ENCODE measurements at places on chromosomes 3 and 15.

DNA sequence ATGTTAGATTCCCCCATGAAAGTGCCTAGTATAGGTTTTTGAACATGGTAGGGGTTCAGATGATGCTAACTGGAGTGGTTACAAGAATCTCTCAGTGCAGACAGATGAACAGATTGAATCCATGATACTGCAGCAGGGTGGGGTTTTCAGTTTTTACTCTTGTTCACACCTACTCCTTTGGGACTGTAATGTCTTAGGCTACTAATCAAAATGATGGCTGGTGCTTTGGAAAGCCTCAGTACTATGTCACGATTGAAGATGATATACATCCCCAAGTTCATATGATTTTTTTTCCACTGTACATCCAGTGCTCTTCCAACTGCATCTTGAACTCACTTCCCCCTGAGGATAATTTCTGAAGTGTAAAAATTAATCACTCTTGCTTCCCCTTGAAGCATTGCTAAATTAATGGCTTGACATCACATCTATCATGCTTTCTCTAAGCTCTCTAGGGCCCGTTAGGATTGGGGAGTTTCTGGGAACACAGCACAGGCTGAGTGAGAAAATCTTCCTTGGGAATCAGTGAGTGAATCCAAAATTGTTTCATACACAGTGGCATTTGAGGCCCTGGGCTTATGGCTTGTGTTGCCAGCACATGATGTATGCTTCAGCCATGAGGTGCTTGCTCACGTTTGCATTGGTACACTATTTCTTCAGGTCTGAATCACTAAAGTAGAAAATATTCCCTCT lies 115.0 kb upstream of the TPRG1 start:
- DNase-seq = no peak

- DNase-seq = no peak
Observed at GRCh38 chr3:167554898-167555297, 81.1 kb upstream of the SERPINI2 start.

- DNase-seq = no peak
Observed at GRCh38 chr15:44694416-44694815, 16.7 kb downstream of the PATL2 start.

DNA sequence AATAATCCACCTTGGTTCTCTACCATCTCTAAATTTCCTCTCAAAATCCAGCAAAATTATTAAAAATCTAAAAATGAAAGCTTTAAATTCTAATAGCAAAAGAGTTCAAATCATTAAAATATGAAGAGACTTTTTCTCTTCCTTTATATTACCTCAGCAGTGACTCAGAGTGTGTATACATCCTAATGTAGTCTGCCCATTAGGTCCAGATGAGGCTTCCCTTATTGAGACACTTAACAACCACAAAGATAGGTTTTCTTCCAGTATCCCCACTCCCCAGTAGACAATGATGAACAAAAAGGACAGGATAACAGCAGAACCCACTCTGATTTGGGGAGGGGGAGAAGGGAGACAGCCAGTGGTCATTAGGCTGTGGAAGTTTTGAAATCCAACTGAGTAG lies 61.5 kb upstream of the DCBLD2 start:
- DNase-seq = no peak

DNA sequence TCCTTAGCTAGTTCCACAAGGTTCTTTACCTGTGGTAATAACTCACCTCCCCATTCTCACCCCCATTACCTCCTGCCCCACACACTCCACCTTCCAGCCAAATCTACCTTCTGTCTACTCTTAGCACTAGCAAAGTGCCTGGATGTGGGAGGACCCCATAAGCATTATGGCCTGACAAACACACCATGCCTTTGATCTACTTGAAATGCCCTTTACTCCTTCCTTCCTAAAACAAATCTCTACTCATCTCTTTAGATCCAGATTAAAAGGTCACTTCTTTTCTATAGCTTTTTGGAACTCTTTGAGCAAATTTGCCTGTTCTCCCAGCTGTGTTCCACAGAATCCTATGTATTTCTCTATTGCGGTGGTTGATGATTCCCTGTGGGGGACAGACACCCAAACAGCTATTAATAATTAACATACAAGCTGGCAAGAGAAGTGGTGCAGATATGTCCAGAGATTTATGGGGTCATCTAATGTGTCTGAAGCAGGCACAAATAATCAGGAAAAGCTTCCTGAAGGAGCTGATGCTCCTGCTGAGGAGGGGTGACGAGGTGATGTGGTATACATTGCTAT lies 34.0 kb downstream of the DGKG start:
- DNase-seq = no peak

- DNase-seq = no peak
Observed at GRCh38 chr3:42476225-42477125, 26.0 kb upstream of the VIPR1 start.

DNA sequence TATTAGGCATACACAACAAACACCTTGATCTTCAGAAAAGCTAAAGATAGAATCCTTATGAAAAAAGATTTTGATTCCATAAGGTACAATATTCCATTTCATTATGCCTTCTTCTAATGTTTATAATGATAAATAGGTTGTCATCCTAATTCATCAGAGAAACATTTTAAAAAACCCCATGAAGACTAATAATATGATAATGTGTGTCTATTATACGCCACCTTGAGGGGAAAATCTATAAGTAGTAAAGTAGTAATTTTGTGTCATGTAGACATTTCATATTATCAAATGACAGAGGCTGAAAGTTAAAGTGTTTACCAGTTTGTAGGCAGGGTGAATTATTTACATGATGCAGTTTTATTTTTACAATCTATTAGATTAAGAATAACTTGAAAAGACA lies 524.3 kb downstream of the GBE1 start:
- DNase-seq = no peak

GRCh38 chr15:28956491-28956890 lies 70.7 kb downstream of the APBA2 start:
- no peak for DNase-seq

DNA sequence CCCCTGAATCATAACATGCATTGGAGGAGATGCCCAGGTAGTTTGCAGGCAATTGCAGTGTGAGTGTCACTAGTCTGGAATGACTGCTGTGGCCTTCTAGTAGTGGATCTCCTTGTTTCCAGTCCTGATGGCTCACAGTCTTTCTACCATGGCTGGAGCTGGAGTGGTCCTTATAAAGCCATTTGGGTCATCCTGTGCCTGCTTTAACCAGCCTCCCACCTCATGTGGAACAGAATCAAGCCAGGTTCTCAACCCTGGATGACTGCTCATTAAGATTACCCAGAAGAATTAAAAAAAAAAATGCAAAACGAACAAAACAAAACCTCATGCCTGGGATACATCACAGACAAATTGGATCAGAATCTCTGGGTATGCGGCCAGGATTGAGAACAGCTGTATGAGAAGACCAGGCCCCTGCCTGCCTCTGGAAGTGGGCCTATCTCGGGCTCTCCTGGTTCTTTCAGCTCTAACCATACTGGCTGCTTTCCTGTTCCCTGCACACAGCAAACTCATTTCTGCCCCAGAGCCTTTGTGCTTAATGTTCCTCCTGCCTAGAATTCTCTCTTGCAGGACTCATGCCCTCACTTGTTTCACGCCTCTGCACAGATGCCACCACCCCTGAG lies 96.4 kb downstream of the ITPR1 start:
- no peak for DNase-seq

GRCh38 chr3:188486952-188487351 lies 333.0 kb downstream of the LPP start:
- DNase-seq = no peak

- no peak for DNase-seq
Observed at GRCh38 chr3:184154885-184155643, at the start of gene DVL3. DVL3 (plus strand) TSS chr3:184155377; CDS start chr3:184155636, 259 bp downstream.
